Occipital lobe (tissue), 3 donors: ENCODE measurements at places on chromosomes 5 and 9. TPM values are rescaled to one million over a fixed set of nuclear protein-coding genes. Genes with fewer than 3 reads are reported as not detected.
A peak's percentile ranks its signal among the peaks of the same experiment; 100 is the strongest.

PTGER4 gene
- 3.3 TPM for total RNA-seq

SHOC1 gene
- total RNA-seq = 0.16 TPM

DIPK1B gene
- 25.1 TPM for total RNA-seq

BTNL9 gene
- 0.78 TPM for total RNA-seq

C1QTNF3 gene
- 11.7 TPM for total RNA-seq

CCL21 gene
- total RNA-seq = not detected

NUTM2G gene
- not detected for total RNA-seq

ZSWIM6 gene
- total RNA-seq = 57.4 TPM

CD72 gene
- total RNA-seq = 0.47 TPM

THG1L gene
- 17.8 TPM for total RNA-seq

ZNF462 gene
- 163 TPM for total RNA-seq

AMBP gene
- 1.6 TPM for total RNA-seq

DNA sequence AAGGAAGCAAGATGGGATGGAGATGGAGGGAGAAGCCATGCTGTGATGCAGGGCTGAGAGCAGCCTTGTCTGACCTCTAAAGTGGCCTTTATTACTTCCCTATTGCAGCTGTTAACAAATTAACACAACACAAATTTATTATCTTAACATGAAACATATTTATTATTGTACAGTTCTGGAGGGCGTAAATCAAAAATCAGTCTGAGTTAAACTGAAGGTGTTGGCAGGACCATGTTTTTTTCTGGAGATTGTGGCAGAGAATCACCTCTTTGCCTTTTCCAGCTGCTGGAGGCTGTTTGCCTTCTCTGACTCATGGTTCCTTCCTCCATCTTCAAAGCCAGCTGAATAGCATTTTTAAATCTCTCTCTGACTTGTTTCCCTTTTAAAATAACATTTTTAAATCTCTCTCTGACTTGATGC is 7.2 kb upstream of the MCC start:
- no peak for DNase-seq

- DNase-seq = no peak
Observed at GRCh38 chr5:50822761-50823160, 156.3 kb downstream of the PARP8 start.

- no peak for DNase-seq
Observed at GRCh38 chr5:11182441-11183080, 421.5 kb upstream of the DAP start.

DNA sequence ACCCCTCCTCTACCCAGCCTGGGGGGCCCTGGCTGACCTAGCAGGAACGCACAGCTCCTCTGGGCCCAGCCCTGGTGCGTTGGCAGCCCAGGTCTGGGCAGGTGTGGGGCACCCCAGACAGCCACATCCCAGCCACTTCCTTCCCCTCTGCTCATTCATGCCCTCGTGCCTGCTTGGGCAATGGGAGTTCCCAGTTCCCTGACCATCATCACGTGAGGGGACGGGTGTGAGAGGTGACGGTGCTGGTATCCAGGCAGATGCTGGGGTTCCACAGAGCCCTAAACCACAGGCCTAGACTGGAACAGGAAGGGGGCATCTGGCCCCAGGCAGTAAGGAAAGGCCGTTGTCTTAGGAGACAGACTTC is 8.4 kb downstream of the RALGDS start:
- DNase-seq = no peak

DNA sequence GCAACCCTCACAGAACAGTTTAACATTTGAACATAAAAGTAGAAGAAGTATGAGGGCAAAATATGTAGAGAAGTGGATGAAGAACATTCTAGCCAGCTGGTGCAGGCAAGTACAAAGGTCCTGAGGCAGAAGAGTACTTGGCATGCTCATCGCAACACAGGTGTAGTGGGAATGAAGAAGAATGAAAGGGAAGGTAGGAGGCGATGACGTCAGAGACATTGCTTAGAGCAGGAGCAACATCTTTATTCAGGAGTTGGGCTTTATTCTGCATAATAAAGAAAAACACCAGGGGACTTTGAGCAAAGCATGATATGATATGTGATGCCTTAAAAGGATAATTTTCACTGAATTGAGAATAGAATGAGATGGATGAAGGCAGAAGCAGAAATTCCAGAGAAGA is 570.6 kb upstream of the CDH9 start:
- DNase-seq = no peak

DNA sequence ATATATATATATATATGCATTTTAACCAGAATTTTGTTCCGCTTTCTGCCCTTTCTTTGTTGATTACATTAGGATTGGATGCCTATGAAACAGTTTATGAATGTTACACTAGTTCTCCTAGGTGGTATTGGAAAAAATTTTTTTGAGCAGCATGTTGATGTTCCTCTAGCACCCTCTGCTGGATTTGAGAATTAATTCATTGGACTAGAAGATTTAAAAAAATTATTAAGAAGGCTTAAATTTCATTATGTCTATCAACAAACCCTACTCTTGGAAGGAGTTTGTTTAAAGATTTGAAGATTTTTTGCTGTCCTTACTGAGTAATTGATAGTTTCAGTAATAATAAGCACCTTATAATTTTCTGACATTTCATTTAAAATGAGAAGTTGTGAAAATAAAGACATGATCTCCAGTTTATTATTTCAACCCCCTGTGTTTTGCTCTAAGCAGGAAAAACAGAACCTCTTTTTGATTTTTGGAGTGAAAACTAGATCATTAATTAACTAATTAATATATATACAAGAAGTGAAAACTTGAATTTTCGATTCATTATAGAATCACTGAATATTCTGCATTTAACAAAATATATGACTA is 89.6 kb downstream of the CCDC171 start:
- DNase-seq = no peak

GRCh38 chr5:153565822-153566221 is 75.4 kb downstream of the GRIA1 start:
- DNase-seq = no peak

GRCh38 chr9:20384642-20385041 is 237.7 kb downstream of the MLLT3 start:
- DNase-seq = no peak

DNA sequence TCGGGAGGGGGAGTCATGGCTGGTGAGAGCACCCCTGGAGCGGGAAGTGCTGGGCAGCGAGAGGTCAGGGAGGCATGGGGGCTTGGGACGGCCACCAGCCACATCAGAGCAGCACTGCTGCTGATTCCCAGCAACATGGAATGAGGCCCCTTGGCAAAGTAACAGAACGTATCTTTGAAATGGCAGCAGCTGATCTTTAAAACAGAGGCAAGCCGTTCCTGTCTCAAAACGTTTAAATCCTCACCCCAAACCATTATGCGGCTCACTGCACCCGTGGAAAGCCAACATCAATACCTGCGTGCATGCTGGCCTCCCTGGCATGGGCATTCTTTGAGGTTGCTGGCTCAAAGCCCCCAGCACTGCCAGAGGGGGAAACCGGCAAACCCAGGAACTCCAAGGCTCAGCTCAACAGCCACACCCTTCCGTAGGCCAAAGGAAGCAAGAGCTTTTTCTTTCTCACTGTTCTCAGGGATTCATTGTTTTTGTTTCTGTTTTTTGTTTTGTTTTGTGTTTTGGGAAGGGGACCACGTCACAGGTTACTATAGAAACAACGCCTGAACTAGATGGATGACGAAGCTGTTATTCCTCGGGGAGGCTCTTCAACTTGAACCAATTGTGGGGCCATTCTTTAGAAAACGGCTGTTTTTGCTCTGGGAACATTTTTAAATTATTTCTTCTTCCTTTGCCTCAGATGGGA is 28.1 kb upstream of the OBP2B start:
- DNase-seq = no peak

GRCh38 chr5:128536254-128537220 is 1.5 kb downstream of the FBN2 start:
- DNase-seq = no peak

DNA sequence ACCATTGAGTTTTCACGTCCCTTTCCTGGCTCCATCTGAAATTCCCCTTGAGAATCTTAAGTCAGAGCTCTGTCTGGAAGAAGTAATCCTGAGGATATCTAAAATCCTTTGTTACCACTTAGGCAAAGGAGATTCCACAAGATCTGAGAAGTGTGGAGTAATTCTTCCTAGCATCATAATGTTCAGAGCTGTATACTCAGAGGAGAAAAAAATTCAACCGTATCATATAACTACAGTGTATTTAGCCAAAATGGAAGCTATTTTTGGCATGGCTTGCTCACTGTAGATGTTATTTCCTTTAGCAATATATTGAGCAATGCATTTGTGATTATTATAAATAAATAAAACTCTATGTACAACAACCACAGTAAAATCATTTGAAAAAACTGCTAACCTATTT is 1858.4 kb downstream of the EFNA5 start:
- no peak for DNase-seq

GRCh38 chr5:55030676-55031369 is 6.8 kb downstream of the GZMK start:
- no peak for DNase-seq

DNA sequence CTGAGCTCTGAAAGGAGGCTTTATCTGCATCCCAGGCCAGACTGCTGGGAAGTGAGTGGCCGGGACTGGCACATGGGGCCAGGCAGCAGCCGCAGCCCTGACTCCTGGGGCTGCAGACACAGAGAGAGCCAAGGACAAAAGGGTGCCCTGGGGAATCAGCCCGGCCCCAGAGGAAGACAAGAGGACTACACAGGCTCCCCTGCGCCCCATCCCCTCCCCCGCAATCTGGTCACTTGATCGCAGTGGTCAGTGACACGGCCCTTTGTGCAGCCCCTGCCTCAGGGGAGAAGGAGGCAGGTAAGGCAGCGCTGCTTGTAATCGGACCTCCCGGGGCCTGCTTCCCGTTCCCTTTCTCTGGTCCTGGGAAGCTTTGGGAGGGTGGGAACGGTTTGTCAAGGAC is 55.5 kb upstream of the FUBP3 start:
- no peak for DNase-seq

DNA sequence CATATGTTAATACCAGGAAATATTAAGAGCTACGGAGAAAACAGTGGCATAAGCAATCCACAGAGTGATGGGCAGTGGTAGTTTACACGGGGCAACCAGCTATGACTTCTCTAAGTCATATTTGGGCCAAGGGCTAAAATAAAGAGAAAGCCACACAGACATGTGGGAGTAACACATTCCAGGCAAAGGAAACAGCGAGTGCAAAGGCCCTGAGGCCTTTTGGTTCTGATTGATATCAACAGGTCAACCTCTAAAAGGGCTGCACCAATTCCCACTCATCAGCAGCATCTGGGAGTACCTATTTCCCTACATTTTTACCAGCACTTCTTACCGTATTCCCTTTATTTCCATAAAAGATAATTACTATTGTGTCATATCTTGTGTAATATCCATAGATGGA is 173.4 kb downstream of the SPOCK1 start:
- no peak for DNase-seq

- no peak for DNase-seq
Observed at GRCh38 chr9:7561527-7562080, 238.0 kb downstream of the DMAC1 start.

DNA sequence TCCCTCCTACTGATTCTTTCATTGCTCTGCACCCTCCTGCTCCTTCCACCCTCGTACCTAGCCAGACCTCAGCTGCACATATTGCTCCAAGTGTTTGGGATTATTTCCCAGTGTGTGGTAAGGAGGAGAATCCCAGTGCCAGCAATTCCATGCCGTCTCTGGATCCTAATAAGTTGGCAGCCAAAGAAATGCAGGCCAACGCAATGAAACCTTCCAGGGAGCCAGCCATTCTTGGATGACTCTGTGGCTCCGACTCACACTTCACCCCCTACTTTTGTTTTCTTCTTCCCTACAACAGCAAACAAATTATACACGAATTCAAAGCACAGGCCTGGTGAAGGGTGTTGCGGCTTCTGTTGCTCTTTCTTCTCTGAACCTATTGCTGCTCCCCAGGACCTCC is 82.5 kb upstream of the SLC1A3 start:
- DNase-seq = peak; percentile 10

DNA sequence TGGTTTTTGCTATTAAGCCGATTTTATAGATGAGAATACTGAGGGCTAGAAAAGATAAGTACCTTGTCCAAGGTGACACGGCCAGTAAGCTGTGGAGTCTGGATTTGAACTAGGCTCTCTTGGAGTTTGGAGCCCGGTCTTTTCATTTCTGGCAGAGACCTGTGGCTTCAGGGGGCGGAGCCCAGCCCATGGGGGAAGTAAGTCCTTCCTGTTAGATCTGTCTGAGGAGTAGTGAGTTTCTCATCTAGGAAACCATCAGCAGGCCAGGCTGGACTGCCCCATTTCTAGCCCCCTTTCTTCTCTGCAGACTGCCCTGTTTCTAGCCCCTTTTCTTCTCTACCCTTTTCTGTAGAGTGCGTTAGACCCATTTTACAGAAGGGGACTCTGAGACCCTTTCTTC is 521 bp upstream of the PTGS1 start:
- DNase-seq = no peak

DNA sequence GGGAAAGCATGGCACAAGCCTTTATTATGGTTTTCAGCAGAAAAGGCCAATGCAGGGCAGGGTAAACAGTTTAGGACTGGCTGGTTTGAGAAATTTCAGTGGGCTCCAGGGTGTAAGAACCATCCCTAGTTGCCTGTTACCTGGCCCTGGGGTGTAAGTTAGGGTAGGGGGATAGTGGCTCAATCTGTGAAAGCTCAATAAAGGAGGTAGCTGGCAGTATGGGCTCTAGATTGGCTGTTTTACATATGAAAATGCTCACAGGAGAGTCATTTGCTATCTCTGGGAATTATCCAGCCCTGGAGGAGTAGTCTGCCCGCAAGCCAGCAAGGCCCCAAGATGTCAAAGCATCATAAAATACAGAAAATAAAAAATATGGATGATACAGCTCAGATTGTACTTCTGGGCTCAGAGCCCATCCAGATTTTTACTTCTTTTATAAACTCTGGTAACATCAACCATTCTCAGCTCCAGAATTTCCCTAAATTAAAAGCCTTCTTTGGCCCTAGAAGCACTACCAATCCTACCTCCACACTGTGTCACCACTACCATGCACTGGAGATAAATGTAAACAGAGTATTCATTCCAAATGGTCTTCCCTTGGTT is 31.1 kb downstream of the SSBP2 start:
- no peak for DNase-seq

DNA sequence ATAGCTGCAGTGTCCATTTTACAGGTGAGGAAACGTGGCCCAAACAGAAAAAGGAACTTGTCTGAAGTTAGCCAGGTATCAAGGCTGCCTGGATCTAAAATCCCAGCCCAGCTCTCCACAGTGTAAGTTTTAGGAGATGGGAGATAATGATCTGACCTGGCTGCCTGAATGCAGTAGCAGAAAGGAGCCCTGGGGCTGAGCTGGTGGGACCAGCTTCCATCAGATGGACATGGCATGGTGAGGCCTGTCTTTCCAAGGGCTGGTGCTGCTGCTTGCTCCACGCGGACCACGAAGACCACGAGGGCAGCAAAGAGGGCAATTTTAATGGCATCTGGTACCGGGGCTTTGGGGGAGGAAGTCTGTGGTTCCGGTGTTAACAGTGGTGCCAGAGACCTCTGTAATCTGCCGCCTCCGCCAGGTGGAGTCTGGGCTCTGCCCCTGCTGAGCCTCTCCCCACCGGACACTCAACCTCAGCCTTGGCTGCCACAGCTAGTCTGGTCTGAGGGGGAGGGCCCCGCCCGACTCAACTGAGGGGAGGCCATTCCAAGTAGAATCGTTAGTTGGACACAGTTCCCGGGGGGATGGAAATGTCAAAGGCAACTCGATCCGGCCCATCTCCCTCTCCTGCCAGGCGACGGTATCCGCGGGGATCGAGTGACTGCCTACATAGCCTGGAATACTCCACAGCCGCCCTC is 650 bp downstream of the MYORG start:
- no peak for DNase-seq
